ENCODE measurements at places on chromosomes 2 and 18. TPM values are rescaled to one million over a fixed set of nuclear protein-coding genes. Genes with fewer than 3 reads are reported as not detected.

FSHR gene
- not detected for total RNA-seq

ZSWIM2 gene
- 0.62 TPM for total RNA-seq

ABCB11 gene
- not detected for total RNA-seq

NEDD4L gene
- total RNA-seq, result 6.1 TPM

STARD6 gene
- not detected for total RNA-seq

HNRNPLL gene
- total RNA-seq, result 52.2 TPM

UGT1A6 gene
- not detected for total RNA-seq

POTEC gene
- not detected for total RNA-seq

MRPL44 gene
- 36.0 TPM for total RNA-seq

MSTN gene
- total RNA-seq, result 0.12 TPM

UGT1A4 gene
- not detected for total RNA-seq

STPG4 gene
- 0.12 TPM for total RNA-seq

OR6B2 gene
- not detected for total RNA-seq

SH3BP4 gene
- total RNA-seq, result 43.1 TPM

NT5DC4 gene
- total RNA-seq, result 0.11 TPM

KLHL14 gene
- total RNA-seq, result not detected

DLX2 gene
- total RNA-seq, result not detected

DES gene
- total RNA-seq, result 858 TPM

AGXT gene
- under 0.01 TPM for total RNA-seq

CHST9 gene
- total RNA-seq, result not detected

IL36RN gene
- total RNA-seq, result not detected

TMEM178A gene
- total RNA-seq, result 1.4 TPM

TMEM200C gene
- total RNA-seq, result 0.12 TPM

APOB gene
- total RNA-seq, result under 0.01 TPM

C2orf69 gene
- total RNA-seq, result 13.4 TPM

METTL8 gene
- total RNA-seq, result 24.1 TPM

SMIM21 gene
- not detected for total RNA-seq

REEP1 gene
- total RNA-seq, result 0.11 TPM

CELF4 gene
- not detected for total RNA-seq

SH3RF3 gene
- 4.7 TPM for total RNA-seq

RNU2-63P gene
- not detected for total RNA-seq

CIDEA gene
- 12.1 TPM for total RNA-seq

CTLA4 gene
- not detected for total RNA-seq

VWA3B gene
- not detected for total RNA-seq

CXCR4 gene
- 0.11 TPM for total RNA-seq

NYAP2 gene
- not detected for total RNA-seq

ERBB4 gene
- total RNA-seq, result under 0.01 TPM

C18orf54 gene
- total RNA-seq, result 10.2 TPM

EPHA4 gene
- 33.2 TPM for total RNA-seq

FAM98A gene
- 48.0 TPM for total RNA-seq

GPR35 gene
- total RNA-seq, result 0.55 TPM

TMEM37 gene
- total RNA-seq, result not detected

EFEMP1 gene
- total RNA-seq, result 10.8 TPM

SH3YL1 gene
- total RNA-seq, result 27.3 TPM

RPRM gene
- under 0.01 TPM for total RNA-seq

PDE1A gene
- 20.0 TPM for total RNA-seq

All from uterine smooth muscle cell (primary cell).